ENCODE measurements at places on chromosomes 6 and 20.

GRCh38 chr20:11216451-11217314, 542.9 kb upstream of the JAG1 start:
- DNase-seq: peak; percentile 62

GRCh38 chr6:106511288-106512047, 117.8 kb downstream of the RTN4IP1 start:
- DNase-seq: no peak

- peak; percentile 19 for DNase-seq
These were observed 807 bp downstream of the TBC1D20 start for GRCh38 chr20:461254-462198.

DNA sequence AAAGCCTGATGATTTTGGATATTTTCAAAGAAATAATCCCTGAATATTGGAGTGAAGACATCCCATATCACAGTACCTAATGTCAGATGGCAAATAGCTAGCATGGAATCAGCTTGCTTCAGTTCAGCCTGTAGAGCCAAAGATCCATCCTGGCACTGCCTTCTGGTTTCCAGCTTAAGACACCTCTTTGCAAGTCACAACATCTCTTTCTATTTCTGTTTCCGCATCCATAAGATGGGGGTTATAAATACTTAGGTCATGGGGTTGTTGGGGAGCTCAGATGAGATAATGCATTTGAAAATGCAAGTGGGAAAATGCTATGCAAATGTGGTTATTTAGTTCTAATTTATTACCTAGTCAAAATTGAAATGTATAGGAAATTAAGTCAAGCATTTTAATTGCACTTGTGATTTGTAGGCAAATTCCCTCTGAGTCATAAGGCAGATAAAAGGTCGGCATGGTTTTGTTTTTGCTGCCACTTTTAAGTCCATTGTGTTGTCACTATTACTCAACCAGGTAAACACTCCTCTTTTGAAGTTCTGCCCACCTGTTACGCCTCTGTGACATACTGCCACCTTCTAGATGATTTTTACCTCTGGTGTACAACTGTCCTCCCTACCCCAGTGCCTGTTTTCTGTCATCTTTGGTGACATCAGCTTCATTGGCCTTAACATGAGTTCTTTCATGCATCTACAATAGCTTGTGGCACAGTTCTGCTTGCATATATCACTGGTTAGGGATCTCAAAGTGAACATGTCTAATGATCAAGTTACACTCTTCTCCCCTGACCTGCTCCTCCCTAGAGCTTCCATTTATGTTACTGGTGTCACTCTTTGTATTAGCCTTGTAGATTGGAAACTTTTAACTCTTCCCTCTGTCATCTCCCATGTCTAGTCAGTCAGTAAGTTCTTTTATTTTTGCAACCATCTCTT, 96.6 kb downstream of the CDKAL1 start:
- DNase-seq: no peak

DNA sequence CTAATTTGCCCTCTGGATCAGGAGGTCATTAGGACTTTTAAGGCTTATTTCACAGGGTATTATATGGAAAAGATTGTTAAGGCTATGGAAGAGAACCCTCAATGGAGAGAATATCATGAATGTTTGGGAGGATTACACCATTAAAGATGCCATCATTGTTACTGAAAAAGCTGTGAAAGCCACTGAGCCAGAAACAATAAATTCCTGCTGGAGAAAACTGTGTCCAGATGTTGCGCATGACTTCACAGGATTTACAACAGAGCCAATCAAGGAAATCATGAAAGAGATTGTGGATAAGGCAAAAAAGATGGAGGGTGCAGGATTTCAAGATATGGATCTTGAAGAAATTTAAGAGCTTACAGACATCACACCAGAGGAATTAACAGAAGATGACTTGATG, 798.3 kb upstream of the SLC35B3 start:
- DNase-seq: no peak

DNA sequence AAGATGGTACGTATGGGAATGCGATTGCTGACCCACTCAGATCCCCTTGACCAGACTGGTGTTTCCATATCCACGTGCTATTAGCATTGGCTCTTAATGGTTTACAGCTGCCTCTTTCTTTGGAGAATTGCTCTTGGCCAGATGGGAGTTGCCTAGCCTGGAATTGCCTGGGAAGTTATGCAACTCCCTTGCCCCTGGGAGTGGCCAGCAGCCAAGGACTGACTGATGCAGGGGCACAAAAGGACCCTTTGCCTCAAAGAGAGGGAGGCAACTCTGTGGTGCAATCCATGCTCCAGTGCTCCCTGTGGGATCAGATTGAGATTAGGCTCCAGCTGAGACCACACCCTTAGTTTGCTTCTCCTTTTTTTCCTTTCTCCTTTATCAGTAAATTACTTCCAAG, 203.5 kb upstream of the JAG1 start:
- DNase-seq: no peak

GRCh38 chr6:88605271-88605670, 358.1 kb downstream of the RNGTT start:
- no peak for DNase-seq

GRCh38 chr6:23181356-23182110, 612.2 kb downstream of the HDGFL1 start:
- no peak for DNase-seq

DNA sequence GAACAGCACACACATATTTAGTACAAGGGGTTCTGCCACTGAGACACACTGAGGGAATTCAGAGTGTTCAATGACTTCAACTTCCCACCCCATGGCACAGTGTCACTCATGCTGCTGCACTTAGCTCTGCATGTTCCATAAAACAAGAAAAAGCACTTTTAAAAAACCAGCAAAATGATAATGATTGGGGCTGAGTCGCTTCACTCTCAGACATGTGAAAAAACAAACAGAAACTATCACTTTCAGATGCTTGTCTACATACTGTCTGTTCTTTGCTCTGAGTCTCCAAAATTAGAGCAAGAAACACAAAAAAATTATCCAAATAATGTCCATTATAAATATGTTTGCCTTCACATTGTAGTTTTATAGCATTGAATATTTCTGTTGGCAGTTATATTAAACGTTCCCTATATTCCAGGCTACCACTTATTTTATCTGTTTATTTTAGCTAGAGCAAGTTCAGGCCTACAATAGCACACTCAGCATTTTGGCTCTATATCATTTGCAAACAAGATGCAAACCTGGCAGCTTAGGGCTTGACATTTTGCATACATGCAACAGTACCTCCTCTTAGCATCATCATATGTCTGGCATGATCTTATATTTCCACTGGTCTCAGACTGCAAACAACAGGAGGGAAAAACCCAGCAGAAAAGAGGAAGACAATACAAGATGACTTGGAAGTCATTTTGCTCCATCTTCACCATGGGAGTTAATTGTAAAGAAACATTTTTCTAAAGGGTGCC, 398.8 kb downstream of the HACE1 start:
- no peak for DNase-seq

GRCh38 chr6:40441150-40441549, 146.0 kb downstream of the LRFN2 start:
- no peak for DNase-seq

- DNase-seq: no peak
These were observed 34.4 kb downstream of the DSE start for GRCh38 chr6:116405138-116405537.

DNA sequence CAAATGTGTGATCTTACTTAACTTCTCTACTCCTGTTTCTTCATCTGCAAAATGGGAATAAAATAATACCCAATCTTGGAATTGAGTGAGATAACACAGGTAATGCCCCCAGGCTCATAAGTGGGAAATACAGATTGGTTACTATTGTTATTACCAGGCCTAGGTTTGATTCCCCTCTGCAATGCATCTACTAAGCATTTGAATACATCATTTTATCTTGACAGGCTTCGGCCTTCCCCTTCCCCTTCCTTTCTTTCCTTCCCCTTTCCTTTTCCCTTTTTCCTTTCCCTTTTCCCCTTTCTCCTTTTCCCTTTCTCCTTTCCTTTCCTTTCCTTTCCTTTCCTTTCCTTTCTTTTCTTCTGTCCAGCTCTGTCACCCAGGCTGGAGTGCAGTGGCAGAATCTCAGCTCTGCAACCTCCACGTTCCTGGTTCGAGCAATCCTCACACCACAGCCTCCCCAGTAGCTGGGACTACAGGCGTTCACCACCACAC, 7.3 kb upstream of the HNF4A start:
- DNase-seq: no peak

GRCh38 chr20:44856442-44856841, 29.1 kb upstream of the YWHAB start:
- DNase-seq: no peak

GRCh38 chr20:10594296-10594868, 79.4 kb downstream of the JAG1 start:
- peak; percentile 78 for DNase-seq

GRCh38 chr6:87297119-87297518, 25.3 kb upstream of the SMIM8 start:
- peak; percentile 40 for DNase-seq

DNA sequence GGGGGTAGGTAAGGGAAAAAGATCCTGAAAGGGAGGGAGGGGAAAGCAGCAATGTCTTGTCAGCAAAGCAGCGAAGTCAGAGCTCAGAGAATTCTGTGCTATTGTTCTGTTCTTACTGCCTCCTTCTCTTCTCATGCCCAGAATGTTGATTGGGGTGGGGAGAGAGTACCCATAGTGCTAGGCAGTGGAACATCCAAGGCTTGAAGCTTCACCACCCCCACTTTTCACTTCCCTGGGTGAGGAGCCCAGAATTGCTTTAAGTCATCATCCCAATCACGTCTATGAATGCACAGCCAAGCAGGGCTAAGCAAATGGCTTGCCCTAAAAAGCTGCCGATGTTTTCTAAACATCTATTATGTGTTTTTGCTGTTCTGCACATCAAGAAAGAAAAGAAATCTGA, 16.5 kb downstream of the REPS1 start:
- DNase-seq: peak; percentile 31

DNA sequence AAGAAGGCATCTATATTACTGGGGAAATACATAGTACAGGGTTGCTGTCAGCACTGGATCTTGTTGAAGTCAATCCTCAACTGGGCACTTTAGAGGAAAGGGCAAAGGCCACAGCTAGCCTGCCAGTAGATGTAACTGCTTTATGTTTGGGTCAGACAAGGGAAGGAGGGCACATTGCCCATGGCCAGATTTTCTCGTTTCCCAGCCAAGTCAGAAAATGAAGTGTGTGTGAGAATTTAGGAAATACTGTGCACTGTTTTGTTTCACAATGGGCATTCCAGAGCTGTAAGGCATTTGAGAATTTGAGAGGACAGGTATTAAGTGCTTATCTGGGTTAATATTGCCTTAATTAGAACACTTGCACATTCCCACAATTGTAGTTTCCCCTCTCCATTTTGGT, 183.9 kb upstream of the MCHR2 start:
- DNase-seq: no peak

GRCh38 chr6:16318538-16318937, 80.2 kb downstream of the GMPR start:
- peak; percentile 85 for DNase-seq

GRCh38 chr6:121760745-121761144, 325.3 kb downstream of the GJA1 start:
- no peak for DNase-seq

DNA sequence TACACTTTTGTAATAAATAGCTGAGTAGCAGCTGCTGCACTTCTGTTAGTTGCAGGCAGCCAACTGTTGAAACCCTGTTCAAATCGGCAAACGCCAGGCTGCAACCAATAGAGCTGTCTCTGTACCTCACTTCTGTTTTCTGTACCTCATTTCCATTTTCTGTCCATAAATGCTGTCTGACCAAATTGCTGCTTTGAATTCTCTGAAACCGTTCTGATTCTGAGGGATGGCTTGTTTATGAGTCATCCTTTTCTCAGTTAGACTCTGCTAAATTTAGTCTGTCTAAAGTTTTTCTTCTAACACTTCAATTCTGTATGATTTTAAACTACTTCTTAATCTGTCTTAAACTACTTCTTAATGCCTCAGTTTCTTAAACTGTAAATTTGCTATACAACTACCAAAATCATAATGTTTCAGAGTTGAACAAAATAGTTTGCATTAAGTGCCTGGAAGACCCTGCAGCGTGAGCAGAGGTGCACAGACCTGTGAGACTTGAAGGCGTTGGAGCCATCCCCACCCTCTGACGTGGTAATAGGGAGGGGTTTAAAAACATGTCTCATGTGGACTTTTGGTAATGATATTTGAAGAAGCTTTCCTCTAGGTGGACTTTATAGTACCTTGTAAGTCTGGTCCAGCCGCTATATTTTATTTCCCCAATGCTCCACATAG, 9.6 kb downstream of the BTNL2 start:
- no peak for DNase-seq

- DNase-seq: no peak
These were observed 9.9 kb downstream of the TAF11 start for GRCh38 chr6:34877869-34878485.

GRCh38 chr20:48684501-48685041, 143.2 kb downstream of the PREX1 start:
- DNase-seq: no peak

- peak; percentile 47 for DNase-seq
These were observed 215.4 kb downstream of the RFPL4B start for GRCh38 chr6:112562301-112563231.

- DNase-seq: no peak
These were observed 53.6 kb downstream of the EZR start for GRCh38 chr6:158765499-158766068.

DNA sequence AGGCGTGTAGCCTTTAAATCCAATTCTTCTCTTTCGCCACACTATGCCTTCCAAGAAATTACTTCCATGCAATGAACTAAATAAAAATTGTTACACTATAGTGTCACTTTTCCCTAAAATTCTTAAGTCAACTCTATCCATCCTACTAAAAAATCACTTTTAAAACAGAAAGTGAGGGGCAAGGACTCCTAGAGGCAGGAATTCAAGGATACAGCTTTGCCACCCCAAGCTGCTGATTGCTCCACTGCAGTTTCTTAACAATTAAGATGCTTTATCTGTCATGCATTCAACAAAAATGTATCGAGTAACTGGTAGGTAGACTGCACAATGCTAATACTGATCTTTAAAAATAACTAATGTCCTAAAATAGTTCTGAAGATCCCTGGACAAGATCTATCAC, 4.3 kb downstream of the MCM9 start:
- DNase-seq: no peak

GRCh38 chr6:82183642-82184282, 63.8 kb downstream of the IBTK start:
- DNase-seq: no peak

DNA sequence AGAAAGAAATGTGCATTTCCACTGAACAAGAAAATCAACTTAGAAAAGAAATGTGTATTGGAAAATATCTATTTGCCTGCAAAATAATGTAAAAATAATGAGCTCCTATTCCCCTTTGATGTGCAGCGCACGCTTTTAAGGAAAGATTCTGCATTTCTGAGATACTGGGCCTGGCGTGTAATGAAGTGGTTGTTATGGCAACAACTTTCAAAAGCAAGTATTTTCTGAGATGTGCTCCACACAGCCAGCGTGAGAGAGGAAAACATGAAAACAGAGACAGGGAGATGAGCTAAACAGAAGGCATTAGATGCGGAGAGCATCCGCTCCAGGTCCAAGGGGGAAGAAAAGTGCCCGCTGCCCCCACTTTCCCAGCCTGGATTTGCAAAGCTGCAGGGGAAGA, 39.1 kb upstream of the GTSF1L start:
- DNase-seq: no peak

- no peak for DNase-seq
These were observed 95.3 kb upstream of the SGK1 start for GRCh38 chr6:134413241-134413643.

All from brain microvascular endothelial cell (primary cell).